ENCODE measurements at places on chromosomes 5 and 9.

GRCh38 chr5:33641744-33642505 is 201.2 kb downstream of the TARS1 start:
- no peak for DNase-seq

GRCh38 chr5:88743231-88743834 is 139.7 kb downstream of the MEF2C start:
- DNase-seq = no peak

GRCh38 chr5:115429345-115429940 is 115.1 kb downstream of the FEM1C start:
- no peak for DNase-seq

GRCh38 chr9:131148966-131149687 is 23.7 kb downstream of the NUP214 start:
- no peak for DNase-seq

DNA sequence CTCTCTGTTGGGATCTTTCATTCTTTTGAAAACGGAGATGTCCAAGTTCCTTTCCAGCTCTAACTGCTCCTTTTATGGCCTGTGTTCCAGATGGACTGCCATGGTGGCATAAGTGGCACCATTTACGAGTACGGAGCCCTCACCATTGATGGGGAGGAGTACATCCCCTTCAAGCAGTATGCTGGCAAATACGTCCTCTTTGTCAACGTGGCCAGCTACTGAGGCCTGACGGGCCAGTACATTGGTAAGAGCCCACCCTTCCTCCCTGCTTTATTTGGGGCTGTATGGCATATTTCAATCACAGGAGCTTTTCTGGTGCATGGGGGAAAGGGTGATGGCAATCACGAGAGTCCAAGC is 4.8 kb downstream of the GPX3 start:
- DNase-seq = no peak

- DNase-seq = no peak
Measured at GRCh38 chr5:125492977-125493376, 746.5 kb upstream of the ZNF608 start.

DNA sequence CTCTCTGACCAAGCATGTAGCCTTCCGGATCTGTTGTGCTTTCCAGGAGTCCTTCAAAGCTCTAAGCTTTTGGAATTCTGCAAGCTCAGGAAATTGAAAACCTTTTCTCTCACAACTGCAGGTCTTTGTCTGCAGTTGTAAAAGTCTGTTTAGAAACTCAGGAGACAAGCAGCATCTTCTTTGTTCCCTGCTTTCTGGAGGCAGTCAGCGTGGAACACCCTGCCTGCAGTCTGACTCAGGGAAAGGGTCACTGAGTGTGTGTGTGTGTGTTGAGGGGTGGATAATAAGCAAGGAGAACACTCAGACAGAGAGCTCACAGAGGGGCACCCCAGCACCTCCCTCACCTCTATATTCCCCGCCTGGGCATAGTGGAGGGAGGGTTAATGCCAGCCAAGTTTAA is 29.1 kb downstream of the KCNIP1 start:
- peak; percentile 14 for DNase-seq

DNA sequence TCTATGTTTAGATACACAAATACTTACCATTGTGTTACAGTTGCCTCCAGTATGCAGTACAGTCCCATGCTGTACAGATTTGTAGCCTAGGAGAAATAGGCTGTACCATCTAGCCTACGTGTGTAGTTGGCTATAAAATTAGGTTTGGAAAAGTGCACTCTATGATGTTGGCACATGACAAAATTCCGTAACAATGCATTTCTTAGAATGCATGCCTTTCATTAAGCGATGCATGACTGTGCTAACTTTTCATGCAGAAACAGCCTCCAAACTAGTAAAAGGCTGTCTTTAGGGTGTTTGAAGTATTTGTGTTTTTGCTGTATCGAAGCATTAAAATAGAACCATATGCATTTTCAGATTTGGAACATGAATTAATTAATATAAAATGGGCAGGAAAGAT is 157.9 kb downstream of the RMI1 start:
- DNase-seq = no peak

DNA sequence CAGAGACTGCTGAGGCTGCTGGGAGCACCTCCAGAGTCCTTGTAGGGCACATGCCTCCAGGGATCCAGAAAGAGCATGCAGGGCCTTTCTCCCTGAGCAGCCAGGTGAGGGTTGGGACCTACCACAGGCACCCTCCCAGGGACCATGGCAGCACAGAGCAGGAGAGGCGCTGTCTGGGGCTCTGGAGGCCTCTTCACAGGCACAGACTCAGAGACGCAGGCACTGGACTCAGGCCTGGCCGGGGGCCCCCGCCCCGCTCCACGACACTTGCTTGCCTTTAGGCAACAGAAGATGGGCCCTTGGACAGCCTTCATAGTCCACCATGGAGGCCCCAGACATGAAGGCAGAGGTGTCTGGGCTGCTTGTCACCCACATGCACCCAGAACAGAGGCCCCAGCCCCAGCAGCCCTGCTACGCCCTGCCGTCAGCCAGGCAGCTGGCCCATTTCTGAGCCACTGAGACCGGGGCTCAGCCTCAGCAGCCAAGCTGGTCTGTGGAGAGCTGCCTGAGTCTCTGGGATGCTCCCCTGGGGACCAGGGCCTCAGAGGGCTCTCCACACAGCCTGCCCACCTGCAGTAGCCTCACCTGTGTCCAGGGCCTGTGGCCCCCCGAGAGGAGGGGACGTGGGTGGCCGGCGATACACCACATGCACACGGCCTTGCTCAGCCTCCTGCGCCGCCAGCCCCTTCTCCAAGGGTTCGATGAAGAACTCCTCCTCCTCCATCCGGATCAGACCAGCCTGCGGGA is 72.8 kb downstream of the ADAMTS2 start:
- no peak for DNase-seq

GRCh38 chr9:83677596-83677995 is 30.2 kb downstream of the UBQLN1 start:
- no peak for DNase-seq

DNA sequence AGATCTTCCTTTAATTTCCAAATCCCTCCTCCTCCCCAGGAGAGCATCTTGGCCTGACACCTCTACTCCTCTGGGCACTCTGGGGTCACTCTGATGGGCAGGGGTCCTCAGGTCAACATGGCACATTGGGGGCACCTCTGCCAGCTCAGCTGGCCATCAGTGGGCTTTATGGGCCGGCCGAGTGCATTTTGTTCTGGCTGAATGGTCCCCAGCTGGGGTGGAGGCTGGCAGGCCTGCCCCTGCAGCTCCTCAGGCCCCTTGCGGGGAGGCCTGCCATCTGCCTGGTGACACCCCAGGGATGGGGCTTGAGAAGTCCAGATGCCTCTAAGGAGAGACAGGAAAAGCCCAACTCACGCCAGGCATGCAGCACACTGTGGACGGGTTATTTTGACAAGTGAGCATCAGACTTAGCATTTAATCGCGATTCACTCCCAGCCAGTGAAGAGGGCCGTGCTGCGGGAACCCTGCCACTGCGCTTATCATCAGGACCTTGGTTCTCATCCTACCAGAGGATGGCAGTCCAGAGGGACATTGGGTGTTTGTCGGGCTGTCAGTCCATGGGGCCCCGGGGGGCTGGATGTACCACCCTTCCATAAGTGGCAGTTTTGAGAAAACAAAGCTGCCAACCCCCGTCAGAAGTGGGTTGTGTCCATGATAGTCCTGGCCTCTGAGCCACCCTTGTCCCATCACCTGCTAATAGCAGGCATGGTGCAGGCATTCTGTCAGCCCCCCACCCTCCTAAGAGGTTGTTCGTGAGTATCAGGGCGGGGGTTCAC is 21.7 kb downstream of the PHF2 start:
- no peak for DNase-seq

- DNase-seq = no peak
Measured at GRCh38 chr9:102867488-102867887, 127.6 kb upstream of the CYLC2 start.
